ENCODE measurements at places on chromosomes 1 and 21. TPM values are rescaled to one million over a fixed set of nuclear protein-coding genes. Genes with fewer than 3 reads are reported as not detected.

- DNase-seq = no peak
Measured at GRCh38 chr1:15222653-15223303, 24.2 kb upstream of the FHAD1 start.

GRCh38 chr1:86226204-86226603, 69.6 kb upstream of the COL24A1 start:
- no peak for DNase-seq

DNA sequence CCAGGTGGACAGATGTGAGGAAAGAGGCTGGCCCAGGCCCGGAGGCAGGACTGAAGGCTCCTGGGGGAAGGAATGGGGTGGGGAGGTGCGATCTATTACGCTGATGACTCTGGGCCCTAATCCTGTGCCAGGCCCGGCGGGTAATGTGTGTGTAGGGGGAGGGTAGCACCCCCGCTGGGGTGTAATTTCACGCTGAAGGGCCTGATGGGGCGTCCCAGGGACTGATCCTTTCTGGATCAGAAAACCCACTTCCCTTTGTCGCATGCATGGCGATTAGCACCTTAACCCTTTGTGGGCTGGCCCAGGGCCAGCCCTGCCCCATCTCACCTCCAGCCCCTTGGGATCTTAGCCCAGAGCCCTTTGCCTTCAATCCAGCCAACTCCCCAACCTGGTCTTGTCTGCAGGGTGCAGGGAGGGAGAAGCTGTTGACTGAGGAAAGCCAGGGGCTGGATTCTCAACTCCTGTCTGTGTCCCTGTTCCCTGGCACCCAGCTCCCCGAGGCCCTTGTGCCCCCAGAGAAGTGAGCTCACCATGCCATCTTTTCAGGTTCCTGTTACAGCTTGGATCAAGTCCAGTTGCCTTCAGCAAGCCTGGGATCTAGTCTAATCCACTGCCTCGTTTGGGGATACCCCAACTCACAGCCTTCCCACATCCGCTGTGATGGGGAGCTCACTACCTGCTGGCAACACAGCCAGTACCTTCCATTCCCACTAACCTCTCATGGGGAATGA, 26.0 kb downstream of the KNCN start:
- DNase-seq = no peak

GRCh38 chr21:28482657-28483056, 510.0 kb downstream of the LTN1 start:
- no peak for DNase-seq

DNA sequence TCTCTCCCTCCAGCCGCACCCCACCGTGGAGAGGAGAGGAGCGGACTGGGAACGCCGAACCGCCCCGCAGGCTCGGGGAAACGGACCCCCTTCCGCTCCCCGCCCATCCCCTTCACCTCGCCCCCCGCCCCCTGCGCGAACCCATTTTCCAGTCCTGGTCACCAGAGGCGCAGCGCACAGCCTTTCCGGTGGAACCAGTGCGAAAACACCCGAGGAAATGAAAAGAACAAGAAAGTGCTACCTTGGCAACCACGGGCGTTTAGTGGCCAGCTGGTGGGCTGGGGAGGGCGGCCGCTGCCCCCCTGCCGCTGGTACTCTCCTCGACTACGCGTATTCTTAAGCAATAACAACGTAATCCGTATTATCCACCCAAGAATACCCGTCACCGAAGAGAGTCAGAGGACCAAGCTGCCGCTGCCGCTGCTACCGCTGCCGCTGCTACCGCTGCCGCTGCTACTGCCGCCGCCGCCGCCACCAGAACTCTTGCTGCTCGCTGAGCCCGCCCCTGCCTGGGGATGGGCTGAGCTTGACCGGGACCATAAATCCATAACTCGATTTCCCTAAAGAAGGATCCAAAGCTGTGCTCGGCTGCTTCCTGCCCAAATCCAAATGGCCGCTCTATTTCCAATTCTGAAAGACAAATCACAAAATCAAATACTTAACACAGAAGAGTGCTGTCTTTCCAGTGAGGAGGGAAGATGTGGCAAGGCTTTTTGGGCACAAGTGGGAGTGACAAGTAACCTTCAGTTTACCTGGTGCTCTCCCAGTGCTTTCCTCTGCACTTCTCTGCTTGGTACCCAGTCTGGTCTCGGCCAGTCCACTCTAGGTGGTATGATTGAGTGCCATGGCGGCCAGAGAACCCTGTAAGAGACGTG, 125.2 kb upstream of the DPYD start:
- no peak for DNase-seq

- no peak for DNase-seq
Measured at GRCh38 chr1:25055324-25055780, 125.3 kb upstream of the RUNX3 start.

GRCh38 chr1:95286479-95286878, 52.5 kb downstream of the RWDD3 start:
- DNase-seq = no peak

DNA sequence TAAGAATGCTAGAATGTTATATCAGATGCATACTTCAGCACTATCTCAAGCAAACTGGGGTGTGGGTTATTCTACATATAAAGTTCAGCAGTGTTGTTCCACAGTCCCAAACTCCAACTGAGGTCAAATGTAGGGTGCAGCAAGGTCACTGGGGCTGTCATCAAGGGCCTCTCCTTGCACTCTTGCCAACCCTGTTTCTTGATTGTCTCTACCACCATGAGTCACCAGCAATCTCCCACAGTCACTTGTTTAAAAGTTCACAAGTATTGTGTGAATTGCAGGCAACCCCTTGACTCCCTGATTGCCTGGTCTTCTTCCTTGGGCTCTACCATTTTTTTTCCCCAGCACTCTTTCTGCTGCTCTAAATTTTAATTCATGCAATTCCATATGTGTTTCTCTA, 10.6 kb downstream of the METTL18 start:
- no peak for DNase-seq

DNA sequence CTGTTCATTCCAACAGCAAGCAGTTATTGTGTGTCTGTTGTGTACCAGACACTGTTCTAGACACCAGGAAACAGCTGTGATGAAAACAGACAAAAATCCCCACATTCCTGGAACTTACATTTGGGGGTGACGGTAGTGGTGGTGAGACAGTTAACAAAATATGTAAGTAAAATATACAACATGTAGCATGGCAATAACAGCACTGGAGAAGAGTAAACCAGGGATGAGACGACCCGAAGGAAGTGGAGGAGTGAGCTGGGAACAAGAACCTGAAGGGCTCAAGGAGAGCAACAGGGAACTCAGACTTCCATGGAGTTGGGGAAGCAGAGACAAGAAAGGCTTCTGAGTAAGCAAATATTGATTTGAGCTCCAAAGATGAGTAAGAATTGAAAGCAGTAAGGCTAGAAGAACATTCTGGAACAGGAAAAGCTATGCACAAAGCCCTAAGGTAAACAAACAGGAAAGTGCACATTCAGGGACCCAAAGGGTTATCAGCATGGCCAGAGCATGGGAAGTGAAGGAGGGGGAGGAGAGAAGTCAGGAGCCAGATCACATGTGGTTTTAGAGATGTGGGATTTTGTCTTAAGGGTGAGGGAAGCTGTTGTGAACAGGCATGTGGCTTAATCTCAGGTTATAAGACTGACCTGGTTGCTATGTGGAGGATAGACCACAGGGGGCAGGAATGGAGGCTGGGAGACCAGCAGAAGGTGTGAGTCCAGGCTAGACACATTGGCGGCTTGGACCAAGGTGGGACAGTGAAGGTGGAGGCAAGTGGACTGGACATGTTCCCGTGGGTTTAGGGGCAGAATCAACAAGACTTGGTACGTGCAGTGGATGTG, 7.3 kb downstream of the CSF1 start:
- no peak for DNase-seq

GRCh38 chr1:200610846-200611245, 9.7 kb downstream of the KIF14 start:
- DNase-seq = no peak

DNA sequence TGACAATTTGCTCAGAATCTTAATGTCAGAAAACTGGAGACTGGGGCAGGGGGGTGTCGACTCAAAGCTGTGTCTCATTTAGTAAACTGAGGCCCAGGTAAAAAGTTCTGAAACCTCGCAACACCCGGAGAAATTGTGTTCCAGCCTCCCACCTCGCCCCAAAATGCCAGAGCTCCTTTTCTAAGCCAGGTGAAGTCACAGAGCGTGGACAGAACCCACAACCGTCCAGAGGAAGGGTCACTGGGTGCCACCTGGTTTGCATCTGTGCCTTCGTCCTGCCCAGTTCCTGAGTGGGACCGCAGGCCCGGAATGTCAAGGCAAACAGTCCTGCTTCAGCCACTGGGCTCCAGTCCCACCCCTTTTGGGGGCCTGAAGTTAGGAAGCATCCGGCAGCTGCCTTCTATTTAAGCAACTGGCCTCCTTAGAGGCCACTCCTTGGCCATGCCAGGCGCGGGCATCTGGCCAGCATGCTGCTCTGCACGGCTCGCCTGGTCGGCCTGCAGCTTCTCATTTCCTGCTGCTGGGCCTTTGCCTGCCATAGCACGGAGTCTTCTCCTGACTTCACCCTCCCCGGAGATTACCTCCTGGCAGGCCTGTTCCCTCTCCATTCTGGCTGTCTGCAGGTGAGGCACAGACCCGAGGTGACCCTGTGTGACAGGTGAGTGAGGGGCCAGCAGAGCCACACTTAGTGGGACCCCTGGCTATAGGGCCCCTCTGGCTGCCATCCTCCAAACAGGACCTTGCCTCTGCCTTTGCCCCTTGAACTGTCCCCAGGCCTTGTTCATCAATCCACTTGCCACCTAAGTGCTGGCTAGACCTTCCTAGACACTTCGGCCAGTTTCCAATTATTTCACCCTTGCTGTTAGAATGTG, at the start of gene TAS1R1:
Gene TAS1R1 (plus strand): TSS at position 401 of the 872 bp plus-strand sequence. CDS start 67 bp downstream, at position 468.
- no peak for DNase-seq

DNA sequence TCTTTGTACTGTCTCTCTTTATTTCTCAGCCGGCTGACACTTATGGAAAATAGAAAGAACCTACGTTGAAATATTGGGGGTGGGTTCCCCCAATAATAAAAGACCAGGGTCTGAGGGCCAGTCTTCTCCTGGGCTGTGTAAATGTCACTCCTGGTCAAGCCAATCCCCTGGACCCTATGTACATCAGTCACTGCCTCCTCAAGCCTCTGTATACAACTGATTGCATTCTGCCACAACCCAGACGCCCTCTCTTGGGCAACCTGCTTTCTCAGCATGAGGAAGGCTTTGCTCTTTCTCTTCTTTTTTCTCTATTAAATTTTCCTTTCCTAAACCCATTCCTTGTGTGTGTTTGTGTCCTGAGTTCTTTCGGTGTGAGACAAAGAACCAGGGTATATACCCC, 84.1 kb upstream of the SERBP1 start:
- no peak for DNase-seq

- no peak for DNase-seq
Measured at GRCh38 chr1:95168028-95168427, 50.9 kb downstream of the TLCD4 start.

DNA sequence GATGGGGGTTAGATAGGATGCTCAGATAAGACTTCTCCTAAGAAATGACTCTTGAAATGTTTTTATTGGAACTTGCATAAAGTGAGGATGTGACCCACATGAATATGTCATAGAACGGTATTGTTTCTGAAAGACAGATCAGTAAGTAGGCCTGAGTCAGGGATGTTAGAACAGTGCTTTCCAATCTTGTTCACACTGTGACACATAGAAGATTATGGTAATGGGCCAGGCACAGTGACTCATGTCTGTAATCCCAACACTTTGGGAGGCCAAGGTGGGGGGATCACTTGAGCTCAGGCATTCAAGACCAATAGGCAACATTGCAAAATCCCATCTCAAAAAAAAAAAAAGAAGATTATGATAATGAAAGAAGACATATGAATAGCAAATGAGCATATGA, 32.9 kb downstream of the FMO4 start:
- no peak for DNase-seq

DNA sequence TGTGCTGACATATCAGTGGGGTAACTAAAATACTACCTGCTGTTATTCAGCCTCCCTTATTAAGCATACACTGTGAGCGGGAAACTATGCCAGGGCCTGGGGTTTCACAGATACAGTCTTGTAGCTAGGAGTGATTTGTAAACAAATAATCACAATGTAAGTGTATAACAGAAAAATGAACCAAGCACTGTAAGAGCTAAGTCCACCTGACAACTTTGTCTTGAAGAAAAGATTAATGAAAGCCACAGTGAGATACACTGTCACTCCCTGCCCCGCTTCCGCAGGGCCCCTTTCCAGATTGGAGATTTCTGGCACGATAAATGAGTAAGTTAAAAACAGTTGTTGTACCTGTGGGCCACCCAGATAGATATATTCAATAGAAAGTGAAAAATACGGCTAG, 4.8 kb downstream of the RCAN3 start:
- no peak for DNase-seq

- DNase-seq = no peak
Measured at GRCh38 chr21:41542727-41543126, 34.8 kb upstream of the TMPRSS2 start.

GRCh38 chr1:160671603-160672517, 25.0 kb upstream of the SLAMF1 start:
- no peak for DNase-seq

DNA sequence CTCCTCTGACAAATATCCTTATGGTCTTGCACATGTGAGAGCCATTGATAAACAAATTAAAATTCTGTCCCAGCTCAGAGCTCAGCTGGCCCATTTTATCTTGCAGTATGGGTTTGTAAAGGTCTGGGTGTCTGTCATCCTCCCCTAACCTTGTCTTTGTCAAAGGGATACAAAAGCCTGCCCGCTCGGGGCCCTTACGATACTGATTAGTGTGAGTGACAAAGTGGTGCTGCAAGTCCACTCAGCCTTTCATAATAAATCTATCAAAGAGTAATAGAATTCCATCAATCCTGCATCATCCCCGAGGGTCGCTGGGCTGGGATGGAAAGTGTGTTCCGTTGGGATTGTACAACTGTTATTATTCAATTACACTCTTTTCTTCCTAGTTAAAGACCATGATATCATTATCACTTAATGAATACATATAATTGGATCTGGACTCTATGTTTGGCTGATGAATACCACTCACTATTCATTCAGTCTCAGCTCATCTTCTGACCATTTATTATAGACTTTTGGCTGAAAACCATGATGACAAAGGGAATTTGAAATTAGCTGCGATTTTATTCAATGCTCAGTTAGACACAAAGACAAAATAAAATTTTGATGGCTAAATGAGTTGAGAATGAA, 122.5 kb upstream of the FOXD3 start:
- DNase-seq = no peak

Gene COL18A1
- 22.3 TPM for total RNA-seq

Gene LCE4A
- not detected for total RNA-seq

Gene PRAMEF15
- total RNA-seq = not detected

Gene KLHL17
- 16.7 TPM for total RNA-seq

Gene HMCN1
- total RNA-seq = 3.7 TPM

Gene TLR5
- total RNA-seq = 1.7 TPM

Gene KCNK1
- total RNA-seq = 48.0 TPM

Gene RNF186
- 43.0 TPM for total RNA-seq

Gene DISP3
- total RNA-seq = 0.10 TPM

Gene DNAJC6
- total RNA-seq = 2.2 TPM

Gene PER3
- 14.1 TPM for total RNA-seq
